ENCODE measurements at places on chromosomes 2 and 18.

DNA sequence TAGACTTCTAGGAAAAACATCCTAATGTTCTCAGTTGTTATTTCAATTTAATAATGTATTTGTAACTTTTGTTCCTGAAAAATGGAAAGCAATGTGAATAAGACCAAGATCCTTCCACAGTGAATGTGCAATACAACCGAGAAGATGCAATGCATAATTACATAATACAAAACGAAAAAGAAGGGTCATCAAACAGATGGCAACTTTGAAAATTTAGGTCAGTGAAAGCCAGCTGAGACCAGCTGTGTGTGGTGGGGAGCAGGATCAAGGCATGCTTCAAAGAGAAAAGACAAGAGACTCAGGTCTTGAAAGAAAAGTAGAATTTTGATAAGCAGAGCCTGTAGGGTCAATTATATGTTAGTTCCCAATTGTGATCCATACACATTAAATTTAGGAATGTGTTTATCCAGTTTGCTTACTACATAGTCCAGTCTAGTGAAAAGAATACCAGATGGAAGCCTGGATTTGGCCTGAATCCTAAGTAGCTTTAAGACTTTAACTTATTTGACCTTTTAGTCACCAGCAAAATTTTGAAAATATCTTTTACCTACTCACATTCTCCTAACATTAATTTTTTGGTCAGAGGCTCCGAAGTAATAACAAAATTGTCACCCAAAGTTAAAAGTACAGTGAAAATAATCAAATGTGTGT lies 93.7 kb downstream of the COBLL1 start:
- no peak for DNase-seq

DNA sequence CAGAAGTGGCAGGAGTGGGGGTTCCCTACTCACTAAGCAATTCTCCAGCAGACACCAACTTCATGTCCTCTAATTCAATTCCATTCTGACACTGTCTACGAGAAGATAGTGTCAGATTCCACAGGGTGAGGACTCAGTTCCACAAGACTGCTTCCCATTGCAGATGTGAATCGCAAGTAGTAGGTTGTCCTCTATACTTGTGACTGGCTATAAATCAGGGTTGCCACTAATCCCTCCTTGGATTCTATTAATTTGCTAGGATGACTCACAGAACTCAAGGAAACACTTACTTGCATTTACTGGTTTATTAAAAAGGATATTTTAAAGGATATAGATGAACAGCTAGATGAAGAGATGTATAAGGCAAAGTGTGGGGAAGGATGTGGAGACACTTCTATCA lies 184.1 kb upstream of the ACVR2A start:
- DNase-seq, result no peak

- DNase-seq, result no peak
Measured at GRCh38 chr2:11684894-11685460, 15.0 kb upstream of the NTSR2 start.

- DNase-seq, result peak; percentile 77
Measured at GRCh38 chr2:71064754-71065621, 3.5 kb upstream of the NAGK start.

DNA sequence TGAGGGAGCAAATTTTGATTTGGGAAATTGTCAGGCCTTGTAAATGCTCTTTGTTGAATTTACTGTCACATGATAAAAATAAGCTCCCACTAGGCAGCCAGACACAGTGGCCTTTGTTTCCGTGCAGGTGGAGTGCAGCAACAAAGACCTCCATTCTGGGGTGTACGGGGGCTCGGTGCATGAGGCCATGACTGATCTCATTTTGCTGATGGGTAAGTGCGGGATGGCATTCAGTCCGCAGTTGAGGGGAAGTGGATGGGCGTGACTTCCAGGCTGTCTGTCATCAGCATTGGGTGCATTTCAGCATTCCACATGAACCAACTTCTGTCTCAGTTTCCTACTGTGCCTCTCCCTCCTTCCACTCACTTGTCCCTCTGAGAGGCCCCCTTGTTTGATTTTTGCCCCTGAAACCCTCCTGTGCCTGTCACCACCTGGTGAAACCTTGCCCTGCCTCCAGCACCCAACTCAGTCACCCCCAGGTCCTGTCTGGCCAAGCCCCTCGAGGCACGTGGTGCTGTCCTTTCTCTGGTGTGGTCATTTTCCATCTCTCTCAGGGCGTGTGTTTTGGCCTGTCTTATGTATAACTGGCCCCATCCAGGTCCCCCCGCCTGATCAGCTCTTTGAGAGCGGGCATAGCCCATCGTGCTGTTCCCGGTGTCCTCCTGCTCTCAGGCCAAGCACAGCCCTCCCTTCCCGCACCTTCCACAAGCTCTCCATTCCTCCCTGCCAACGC lies 16.3 kb downstream of the CNDP2 start:
- DNase-seq, result no peak

- DNase-seq, result peak; percentile 75
Measured at GRCh38 chr2:67846370-67847070, 216.3 kb downstream of the C1D start.

DNA sequence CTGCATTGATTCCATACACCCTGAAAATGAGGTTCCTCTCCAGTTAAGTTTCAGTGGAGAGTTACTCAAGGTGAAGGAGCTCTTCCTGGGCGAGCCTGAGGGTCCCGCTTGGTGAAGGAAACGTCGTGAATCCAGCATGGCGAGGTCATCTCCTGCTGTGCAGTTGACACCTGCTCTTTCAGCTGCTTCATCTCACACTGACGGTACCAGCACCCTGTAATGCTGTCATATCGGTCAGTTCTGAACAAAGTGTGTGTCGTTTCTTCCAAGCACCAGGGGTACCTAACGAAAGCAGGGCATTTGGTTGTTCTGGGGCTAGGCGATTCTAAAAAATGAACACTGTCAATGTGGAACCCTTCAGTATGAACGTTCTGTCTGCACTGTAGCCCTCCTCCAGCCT lies 52.6 kb downstream of the ITGB1BP1 start:
- DNase-seq, result no peak

- no peak for DNase-seq
Measured at GRCh38 chr2:158378926-158379325, 77.6 kb downstream of the CCDC148 start.

DNA sequence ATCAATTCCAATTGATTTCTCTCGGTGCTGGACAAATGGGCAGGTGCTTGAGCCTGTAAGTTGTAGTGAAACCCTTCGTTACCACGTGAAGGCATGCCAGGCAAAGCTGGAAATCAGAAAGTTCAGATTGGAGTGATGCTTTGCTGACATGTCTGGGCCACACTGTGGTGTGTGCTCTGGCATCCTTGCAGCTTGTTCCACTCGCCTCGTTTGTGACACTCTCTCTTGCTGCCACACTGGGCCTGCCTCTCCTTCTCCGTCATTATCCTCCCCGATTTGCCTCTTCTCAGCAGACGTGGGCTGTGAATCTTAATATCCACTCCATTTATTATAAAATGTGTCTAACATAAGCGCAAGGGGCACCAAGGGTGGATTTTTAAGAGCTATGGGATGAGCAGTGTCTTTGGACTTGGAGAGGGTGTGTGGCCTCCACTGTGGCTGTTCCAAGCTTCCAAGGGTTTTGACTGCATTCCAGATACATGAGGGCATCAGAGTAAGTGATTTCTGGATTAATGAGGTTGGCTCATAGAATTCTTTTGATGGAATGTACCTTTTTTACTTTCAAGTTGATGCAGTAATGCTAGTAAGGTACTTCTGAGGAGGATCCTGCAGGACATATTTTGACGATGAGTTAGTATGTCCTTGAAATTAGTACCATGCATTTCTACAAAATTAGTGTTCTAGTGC lies 238.8 kb downstream of the TPGS2 start:
- no peak for DNase-seq

DNA sequence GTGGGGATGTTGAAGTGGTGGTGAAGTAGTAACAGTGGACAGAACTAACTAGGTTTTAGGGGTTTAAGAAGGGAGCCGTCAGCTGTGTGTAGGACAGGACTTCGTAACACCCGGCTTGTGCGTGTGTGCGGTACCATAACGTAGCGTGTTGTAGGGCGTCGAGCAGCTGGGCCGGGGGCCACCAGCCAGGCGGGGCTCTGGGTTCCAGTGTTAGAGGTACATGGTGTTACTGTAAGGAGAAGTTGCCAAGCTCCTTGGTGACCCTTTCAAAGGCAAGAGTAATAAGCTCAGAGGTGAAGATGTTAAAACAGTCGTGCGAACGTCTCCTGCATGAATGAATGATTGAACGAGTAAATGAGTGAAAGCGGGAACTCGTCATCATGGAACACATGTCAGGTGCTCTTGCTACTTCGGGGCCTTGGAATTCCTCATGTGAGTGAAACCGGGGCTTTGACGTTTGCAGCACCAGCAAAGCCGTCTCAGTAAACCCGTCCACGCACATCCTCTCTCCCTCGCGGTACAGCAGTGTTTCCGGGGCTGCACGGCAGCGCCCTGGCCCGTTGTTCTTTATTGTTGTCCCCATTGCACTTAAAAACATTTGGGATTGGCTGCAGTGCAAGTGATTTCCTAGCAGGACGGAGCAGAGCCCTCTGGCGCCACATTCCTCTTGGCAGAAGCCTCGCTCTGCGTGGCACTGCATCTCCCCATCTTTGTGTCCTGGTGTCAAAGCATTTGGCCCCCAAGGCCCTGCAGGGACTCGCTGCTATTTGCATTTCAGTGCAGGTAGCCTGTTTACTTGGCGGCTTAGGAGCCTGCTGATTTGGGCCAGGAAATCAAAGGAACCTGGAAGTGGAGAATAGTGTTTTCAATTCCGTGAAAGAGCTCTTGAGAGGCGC lies 115.0 kb downstream of the GBX2 start:
- no peak for DNase-seq

- DNase-seq, result no peak
Measured at GRCh38 chr2:74648009-74648443, at the start of gene M1AP. TSS of gene M1AP (minus strand) at chr2:74648330. CDS start at chr2:74640275, 8,055 bp downstream.

DNA sequence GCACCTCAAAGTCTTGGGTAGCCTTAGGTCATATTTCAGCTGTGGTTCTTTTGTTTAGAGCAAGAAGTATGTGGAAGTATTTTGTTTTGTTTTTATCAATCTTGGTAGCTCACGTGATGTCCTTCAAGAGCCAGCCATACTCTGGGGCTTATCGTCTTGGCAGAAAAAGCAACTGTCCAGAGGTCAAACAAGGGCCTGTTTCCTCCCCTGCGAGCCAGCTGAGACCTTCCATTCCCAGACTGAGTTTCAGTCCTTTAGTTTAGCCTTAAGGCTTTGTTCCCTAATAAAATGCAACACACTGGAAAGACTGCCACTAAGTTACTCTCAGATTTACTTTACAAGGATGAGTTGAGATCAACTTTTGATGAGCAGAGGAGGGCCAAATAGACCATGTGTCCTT lies 63.5 kb downstream of the TXNL1 start:
- DNase-seq, result no peak

- peak; percentile 87 for DNase-seq
Measured at GRCh38 chr2:25411281-25411680, 69.6 kb upstream of the DNMT3A start.

GRCh38 chr2:22360735-22361374 lies 1024.1 kb upstream of the KLHL29 start:
- no peak for DNase-seq

DNA sequence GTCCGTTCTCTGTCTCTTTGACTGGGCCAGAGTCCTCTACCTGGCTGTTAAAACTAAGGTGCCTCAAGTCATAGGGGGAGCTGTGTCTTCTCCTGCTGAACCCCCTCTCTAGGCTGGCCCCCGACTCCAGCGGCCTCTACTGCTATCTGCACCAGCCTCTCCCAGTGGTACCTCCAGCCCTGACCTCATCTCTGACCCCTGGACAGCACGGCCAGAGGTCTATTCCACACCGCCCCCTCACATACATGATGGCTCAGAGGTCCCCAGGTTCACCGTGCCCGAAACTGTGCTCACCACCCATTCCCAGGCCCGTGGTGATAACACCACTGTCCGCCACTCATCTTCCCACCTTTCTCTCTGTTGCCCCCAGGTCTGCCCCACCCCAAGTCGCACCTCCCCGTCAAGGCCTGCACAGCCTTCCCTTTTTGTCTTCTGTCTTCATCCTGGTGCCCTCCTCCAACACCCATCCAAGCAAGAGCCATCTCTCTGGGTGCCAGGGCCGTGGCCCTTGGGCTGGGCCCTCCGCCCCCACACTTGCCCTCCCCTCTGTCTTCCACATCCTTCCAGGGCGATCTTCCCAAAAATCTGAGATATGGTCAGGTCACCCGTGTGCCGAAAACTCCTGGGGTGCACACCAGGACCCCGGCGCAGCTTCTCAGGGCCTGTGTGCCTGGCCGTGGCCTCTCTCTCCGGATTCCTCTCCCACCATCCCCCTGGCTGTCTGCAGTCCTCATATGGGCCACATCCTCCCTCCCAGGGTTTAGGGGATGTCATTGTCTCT lies 134.4 kb upstream of the ID2 start:
- no peak for DNase-seq

GRCh38 chr2:107595749-107596148 lies 230.9 kb upstream of the RGPD4 start:
- no peak for DNase-seq

GRCh38 chr2:165203689-165204559 lies at the start of gene SCN3A:
TSS of gene SCN3A (minus strand) at chr2:165204050. CDS start at chr2:165176394, 27,656 bp downstream.
- DNase-seq, result peak; percentile 35

DNA sequence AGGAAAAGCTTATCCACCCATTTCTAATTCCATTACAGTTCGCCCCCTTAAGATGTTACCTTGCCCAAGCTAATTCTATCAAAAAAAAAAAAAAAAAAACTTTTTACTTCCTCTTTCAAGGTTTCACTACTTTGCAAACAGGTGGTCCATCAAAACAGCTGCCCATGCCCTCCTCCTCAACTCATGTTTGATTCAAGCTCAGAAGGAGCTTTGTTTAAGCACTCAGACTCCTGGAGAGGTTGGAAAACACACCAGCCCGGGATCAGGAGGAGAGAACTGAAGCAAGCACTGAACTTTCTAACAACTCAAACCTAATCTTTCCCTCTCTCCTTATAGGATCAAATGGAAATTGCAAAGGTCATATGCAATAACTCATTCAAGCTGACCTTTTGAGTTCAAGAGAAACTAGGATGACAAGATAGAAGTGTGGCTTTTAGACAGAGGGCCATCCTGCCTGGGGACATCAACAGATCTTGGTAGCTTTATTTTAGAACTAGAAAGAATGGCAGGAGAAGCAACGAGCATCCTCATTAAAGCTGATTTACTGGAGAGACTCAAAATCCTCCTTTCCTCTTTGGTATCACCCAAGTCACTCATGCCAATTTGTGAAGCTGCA lies 28.3 kb upstream of the FZD7 start:
- DNase-seq, result peak; percentile 60

GRCh38 chr2:190103144-190103543 lies 40.6 kb upstream of the MSTN start:
- peak; percentile 22 for DNase-seq

DNA sequence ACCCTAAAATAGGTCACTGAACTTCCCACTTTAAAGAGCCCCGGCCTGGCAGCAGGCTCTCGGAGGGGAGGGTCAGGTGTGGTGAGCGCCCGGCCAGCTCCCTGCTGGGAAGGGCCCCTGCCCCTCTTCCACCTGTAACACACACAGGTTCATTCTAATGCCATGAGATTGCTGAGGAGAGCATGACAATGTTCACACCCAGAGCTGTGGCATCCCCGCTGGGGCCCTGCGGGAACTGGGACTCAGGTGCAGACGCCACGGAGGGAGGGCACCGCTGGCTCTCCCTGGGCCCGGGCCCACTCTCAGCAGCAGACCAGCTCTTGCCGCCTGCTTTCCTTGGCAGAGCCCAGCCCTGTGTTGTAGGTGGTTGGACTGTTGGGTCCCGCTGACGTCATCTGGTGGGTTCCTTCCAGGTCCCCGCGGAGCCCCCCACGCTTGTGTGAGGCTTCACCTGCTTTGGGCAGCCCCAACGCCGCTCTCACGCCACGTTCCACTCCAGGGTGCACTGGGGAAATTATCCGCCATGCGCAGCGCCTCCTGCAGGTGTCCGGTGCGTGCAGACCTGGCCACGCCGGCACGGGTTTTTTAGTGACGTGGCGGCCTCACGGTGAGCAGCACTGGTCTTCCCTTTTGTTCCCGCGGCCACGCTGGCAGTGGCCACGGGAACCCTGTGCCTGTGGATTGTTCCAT lies 50.4 kb upstream of the KCNG2 start:
- DNase-seq, result no peak

All from RPMI8226 (cell line).